ENCODE measurements at places on chromosomes 3 and 15. TPM values are rescaled to one million over a fixed set of nuclear protein-coding genes. Genes with fewer than 3 reads are reported as not detected.
A peak's percentile ranks its signal among the peaks of the same experiment; 100 is the strongest.

The HIGD2B gene
- 0.20 TPM for total RNA-seq

The GOLGA8G gene
- total RNA-seq: not detected

The FBXW12 gene
- total RNA-seq: not detected

The MED12L gene
- 1.6 TPM for total RNA-seq

The ADPRH gene
- total RNA-seq: 8.8 TPM

The FAM81A gene
- 0.08 TPM for total RNA-seq

The FGF12 gene
- total RNA-seq: not detected

The LCTL gene
- not detected for total RNA-seq

The ELL3 gene
- total RNA-seq: 0.25 TPM

The SLC12A1 gene
- not detected for total RNA-seq

The ARHGAP31 gene
- total RNA-seq: 3.7 TPM

The BCL2A1 gene
- 12.3 TPM for total RNA-seq

The PARP9 gene
- total RNA-seq: 151 TPM

The SAXO2 gene
- total RNA-seq: not detected

DNA sequence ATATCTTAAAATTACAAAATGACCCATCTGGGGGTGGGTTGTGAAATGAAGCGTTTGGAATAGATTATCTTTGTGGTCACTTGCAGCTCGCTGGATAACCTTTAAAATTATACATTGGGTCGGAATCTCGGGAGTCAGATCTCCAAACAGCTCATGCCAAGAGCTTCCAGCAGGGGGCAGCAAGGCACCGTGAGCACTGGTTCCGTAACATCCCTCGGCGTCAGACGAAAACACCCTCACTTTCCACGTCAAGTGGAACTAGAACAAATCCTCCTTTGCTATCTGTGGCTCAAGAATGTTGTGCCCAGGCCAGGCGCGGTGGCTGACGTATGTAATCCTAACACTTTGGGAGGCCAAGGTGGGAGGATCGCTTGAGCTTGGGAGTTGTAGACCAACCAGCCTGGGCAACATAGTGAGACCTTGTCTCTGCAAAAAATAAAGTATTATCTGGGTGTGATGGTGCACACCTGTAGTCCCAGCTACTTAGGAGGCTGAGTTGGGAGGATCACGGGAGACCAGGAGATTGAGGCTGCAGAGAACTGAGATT lies 31.1 kb downstream of the UMPS start:
- peak; percentile 80 for DNase-seq

DNA sequence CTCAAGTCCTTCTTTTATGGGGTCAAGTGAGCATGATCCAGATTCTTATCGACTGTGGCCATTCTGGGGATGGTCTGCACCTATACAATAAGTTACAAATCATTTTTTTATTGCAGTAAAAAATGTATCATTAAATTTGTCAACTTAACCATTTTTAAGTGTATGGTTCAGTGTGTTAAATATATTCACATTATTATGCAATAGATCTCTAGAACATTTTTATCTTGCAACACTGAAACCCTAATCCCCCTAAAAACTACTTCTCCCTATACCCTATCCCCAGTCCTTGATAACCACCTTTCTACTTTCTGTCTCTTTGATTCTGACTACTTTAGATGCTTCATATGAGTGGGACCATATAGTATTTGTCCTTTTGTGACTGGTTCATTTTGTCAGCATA lies 10.4 kb upstream of the BOC start:
- no peak for DNase-seq

DNA sequence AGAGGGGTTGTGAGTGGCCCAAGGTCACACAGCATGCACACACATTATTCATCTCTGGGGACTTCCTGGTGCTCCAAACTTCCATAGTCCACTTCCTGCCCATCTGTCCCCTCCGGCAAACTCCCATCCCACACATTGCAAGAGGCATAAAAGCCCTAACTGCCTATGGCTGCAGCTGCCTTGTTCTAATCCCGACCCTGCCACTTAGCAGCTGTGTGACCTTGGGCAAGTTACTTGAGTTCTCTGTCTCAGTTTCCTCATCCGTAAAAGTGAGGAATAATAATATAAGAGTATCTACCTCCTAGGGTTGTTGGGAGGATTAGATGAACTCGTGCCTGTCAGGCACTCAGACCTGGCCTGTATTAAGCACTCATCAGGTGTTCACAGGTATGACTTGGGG lies 84.2 kb downstream of the SMAD6 start:
- no peak for DNase-seq

GRCh38 chr3:173789530-173790162 lies 392.1 kb downstream of the NLGN1 start:
- no peak for DNase-seq

DNA sequence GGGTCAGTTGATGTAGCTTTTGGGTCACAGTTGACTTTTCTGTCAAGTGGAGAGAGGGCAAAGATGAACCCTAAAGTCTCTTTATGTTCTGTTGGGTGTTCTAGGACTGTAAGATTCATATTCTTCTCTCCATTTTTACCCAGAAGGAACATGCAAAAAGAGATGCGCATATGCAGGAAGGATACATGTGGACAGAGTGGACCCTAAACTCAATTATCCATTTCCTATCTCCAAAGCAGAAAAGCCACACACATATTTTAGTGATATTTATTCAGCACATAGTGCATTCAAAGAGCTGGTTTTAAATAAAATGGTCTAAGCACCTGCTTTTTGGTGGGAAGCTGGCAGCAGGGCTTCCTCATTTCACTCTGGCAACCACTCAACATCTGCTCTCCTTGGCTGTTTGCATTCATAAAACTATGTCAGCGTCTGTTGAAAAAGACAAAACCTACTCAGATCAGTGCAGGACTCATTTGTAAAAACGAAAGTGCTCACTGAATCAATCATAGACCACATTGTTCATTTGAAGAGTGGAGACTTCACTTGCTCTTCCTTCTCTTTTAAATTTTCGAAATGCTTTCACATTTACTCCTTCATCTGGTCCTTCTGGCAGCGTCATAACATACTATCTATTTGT lies 96.6 kb downstream of the SEMA6D start:
- DNase-seq: no peak

GRCh38 chr3:112744825-112745566 lies 101.7 kb downstream of the CD200R1L start:
- no peak for DNase-seq

DNA sequence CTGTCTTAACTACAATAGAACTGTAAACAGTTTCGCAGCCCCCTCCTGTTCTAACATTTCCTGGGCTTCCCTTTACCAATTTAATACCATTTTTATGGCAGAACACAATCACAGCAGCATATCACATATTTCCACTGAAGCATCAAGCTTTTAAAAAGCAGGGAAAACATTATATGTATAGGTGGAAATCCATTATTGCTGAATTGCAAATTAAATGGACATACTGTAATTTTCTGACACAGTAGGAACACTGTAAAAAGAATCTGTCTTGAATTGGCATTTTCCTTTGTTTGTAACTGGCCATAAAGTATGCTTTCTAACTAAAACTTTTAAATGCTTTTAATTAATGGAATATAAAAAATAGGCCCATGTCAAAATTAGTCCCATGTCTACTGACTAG lies 1385.8 kb downstream of the SI start:
- DNase-seq: no peak

DNA sequence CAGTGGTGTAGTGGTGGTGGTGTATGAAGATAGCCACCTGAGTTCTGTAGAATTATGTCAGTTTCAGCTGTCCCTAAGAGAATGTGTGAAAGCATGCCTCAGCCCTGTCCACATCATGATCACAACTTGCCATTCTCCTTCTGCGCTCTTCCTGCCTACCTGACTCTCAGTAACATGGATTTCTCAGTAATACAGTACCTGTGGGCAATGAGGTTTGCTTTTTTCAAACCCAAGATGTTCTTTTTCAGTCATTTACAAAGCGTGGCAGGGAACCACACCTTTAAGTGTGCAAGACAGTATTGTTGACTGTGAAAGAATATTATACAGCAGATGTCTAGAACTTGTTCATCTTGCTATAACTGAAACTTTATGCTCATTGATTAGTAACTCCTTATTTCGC lies 38.9 kb downstream of the PSMD6 start:
- DNase-seq: no peak

DNA sequence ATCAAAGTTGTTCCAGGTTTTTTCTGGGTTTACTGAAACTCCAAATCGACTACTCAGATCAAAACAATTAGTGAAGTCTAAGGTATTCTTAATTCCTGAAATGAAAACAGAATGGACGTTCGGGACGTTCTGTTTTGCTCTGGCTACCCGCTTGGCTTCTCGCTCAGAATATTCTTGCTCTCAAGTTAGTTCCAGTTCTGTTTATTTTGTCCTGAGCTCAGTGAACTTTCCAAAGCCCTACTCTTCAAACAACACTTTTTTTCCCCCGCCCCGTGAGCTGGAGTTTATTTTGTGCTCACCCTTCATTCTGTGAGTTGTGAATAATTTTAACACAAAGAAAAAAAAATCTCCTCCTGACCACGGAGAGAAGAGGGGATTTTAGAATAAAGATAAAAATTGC lies 72.6 kb downstream of the SAMMSON start:
- DNase-seq: no peak

DNA sequence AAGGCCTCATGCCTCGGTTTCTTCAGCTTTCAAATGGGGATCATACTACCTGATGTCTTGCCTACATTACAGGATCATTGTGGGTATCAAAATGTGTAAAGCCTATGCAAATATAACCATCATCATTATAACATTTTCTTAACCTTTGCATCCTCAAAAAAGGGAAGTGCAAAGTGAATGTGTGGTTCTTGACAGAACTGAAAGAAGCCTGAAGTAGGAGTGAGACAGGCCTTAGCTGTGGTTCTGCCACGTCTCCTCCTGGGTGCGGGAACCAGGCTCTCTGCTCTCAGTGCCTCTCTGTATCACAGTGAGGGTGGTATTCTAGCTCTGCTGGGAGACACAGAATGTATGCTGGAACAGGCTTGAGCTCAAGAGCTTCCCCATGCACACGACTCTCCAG lies 316.9 kb upstream of the ICE2 start:
- DNase-seq: no peak

DNA sequence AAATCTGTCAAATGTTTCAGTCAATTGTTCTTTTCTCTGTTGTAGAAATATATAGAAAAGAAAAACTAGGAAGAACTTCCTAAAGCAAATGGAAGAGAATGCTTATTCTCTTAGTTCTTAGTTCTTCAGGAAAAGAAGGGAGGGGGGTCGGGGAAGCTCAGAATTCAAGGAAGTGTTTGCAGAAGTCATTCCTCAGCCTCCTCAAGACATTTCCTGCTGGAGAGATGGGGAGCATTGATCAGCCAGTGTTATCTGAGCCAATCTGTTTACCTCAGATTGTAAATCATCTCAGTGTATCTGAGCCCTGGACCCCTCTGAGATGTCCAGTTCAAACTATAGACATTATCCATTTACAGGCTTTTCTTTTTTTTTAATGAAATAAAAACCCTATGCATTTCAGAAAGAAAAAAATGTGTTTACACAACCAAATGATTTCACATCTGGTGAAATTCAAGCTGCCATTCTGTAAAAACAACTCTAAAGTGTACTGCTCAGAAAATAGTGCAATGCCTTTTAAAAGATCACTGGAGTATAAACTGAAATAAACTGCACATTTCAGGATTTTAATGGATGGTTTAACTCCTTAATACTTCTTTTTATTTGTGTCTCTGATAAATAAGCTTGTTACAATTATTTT lies 460.7 kb downstream of the ROBO1 start:
- no peak for DNase-seq

DNA sequence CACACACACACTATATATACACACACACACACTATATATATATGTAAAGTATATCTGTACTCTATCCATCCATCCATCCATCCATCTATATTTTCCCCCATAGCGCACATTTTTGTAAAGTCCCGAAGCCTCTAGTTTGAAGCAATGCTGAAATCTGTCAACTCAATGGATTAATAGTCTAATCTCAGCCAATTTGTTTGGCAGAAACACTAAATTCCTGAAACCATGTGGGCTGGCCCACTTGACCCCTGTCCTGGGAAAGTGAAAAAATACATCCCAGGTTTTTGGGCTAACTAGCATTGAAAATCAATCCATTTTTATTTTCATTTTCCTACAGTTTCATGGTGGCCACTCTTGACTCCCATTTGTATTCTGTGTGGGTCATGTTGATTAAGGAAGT lies 166.7 kb downstream of the SLCO3A1 start:
- no peak for DNase-seq

DNA sequence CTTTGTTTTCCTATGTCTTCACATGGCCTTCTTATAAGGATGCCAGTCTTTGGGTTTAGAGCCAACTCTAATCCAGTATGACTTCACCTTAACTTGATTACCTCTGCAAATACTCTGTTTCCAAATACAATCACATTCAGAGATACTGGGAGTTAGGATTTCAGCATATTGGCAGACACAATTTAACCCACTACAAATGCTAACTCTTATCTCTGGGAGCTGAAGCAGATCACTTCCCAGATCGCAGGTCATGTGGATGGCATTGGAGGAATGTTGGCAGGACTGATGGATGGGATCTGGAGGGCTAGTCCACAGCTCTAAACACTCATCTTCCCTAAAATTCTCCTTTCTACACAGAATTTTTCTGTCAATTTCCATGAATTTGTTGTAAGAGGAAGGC lies 46.2 kb upstream of the ADGRG7 start:
- no peak for DNase-seq

DNA sequence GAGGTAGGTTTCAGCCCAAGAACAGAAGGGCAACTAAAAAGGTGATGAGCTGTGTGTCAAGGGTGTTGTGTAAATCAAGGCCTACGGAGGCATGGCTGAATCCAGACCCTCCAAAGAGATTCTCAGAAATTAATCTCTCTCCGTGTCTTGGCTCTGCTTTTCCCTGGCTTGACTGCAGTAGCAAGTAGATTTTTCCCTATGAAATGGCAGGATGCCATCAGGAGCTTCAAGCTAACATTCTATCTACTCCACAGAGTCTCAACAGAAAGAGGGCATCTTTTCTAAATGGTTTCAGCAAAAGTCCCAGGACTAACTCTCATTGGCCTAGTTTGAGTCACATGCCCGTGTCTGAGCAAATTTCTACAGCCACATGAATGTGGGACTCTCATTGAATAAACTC lies 58.3 kb downstream of the LSM3 start:
- DNase-seq: no peak

DNA sequence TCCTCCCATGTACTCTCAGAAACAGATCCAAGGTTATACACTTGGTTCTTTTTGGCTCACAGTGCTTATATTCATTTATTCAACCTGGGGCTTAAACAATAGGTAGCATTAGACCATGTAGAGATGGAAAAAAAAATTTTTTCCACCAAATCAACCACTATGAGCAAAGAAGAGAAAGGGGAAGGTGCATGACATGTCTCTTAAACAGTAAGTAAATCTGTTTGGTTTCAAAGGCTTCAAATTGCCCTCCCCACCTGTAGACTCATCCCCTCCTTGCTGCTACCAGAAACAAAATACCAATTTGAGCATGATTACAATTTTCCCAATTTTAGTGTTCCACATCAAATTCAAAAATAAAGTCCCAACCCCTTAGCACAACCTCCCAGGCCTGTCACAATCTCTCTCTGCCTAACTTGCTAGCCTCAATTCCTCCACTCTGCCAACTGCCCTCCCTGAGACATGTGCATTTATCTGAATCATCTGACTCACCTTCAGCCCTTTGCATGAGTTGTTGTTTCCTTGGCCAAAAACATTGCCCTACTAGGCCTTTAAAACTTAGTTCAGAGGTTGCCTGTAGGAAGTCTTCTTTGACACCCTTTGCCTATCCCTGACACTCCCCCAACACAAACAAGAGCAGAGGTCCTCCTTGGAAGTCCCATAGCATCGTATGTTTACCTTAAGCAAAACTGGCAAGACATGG lies 30.3 kb upstream of the TSC22D2 start:
- no peak for DNase-seq

- DNase-seq: no peak
These were observed 49.8 kb upstream of the GALNT15 start for GRCh38 chr3:16124636-16125035.
